ENCODE measurements at places on chromosomes 3 and 15.

DNA sequence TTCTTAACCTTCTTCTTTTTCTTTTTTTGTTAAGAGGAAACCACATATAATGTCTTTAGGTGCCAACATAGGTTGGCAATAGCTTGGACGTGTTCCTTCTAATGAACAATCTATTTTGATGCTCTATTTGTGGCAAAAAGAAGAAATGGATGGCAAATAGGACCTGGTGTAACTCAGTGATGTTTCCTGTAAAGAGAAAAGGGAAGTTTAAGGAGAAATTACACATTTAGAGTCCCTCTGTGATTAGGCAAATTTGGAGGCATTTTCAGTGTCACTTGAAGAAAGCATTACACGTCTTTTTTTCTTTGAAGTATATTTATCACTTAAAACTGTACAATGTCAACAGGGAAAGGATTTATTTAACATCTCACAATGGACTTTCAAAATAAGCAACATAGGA, 327.1 kb downstream of the ZIC1 start:
- no peak for DNase-seq

DNA sequence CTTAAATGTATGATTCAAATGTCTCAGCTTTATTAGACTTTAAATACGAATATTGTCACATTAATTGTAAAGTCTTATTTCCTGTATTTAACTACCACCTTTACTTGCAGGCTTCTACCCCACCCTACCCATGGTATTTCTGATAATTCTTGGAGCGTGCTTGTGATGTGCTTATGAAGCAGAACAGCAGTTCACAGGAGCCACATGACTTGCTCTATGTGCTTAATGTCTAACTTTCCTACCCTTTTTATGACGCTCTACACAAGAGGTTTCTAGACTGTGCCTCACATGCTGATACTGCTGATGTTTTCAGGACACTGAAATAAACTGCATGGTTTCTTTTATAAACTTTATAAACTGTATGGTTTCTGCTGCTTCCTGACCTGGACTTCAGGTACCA, 553.5 kb upstream of the CCDC54 start:
- DNase-seq = no peak

DNA sequence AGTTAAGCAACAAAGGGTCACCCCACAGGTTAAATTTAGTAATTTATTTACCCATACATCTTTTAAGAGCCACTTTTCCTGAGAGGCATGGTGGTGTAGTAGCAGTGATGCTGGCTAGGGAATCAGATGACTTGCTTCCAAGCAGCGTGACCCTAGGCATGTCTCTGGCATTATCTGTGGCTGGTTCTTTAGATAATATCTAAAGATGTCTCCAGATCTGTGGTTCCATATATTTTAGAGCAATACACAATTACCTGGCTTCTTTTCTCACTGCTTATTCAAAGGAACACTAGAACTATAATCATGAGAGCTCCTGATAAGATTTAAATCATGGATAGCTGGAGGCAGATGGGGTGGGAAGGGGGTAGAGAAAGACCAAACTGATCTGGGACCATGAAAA, 21.1 kb upstream of the MEIS2 start:
- DNase-seq = no peak

DNA sequence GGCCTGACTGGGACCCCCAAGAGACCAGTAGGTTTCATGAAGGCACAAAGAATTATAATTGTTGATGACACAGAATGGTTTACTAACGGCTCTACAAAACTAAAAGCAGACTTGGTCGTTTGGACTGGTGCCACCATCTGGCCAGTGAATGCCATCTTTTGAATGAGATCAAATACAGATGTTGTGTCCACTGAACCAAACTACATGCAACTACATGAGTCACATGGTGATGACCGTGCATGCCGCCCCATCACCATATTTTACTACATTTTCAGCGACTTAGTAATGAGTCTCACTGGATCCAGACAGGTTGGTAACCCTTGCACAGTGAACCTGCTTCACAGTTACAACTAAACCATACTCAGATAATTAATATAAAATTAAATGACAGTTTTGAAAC, 803.3 kb downstream of the DIPK2A start:
- DNase-seq = no peak

DNA sequence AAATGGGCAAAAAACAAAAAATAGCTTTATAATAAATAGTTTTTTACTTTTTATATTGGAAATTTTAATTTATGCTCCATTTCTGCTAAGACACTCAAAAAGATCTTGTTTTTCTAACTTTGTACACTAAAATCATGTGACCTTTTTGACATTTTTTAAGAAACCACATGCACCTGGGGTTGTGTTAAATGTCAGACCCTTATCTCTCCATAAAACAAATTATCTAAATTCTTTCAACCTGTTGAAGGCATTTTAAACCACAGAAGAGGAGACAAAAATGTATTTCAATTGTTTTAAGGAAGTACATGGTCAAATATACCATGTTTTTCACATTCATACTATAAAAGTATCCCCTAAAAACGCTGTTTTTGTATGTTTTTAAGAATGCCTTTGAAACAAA, 29.2 kb downstream of the IFT80 start:
- no peak for DNase-seq

DNA sequence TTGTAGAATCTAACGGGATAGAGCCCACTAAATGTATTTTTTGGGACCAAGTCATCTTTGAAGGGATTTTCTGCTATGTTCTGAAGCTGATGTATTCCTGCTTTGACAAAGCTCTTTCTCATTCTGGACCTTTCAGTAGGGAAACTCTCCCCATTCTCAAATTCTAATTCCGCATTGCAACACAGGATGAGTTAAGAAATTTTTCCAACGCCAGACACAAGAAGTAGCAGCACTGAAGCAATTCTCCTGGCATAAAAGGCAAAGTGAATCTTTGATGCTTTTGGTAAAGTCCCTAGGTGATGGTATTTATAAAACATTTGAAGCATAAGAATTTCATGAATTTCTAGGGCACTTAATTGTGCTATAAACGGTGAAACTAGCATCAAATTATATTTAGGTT, 76.8 kb downstream of the ZPLD1 start:
- no peak for DNase-seq

GRCh38 chr15:70235347-70235746, 137.6 kb upstream of the TLE3 start:
- no peak for DNase-seq

GRCh38 chr3:128619146-128619890, 31.3 kb downstream of the RPN1 start:
- DNase-seq = no peak

DNA sequence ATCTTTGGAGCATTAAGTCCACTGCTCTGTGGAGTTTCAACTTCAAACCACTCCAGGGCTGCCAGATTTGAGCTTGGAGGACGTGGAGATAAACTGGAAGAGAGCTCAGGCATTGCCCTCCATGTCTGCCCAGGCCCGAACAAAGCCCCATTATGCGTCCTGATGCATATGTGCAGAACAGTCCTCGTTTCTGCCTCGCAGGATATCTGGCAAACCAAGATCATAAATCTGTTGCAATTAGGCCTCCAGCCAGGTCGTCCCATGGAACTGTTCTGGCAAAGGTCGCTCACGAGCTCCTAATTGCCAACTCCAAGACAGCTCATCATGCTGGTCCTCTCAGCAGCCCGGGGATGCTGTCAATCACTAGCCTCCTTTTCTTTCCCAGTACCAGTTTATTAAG, 91.2 kb downstream of the SEMA5B start:
- DNase-seq = no peak

DNA sequence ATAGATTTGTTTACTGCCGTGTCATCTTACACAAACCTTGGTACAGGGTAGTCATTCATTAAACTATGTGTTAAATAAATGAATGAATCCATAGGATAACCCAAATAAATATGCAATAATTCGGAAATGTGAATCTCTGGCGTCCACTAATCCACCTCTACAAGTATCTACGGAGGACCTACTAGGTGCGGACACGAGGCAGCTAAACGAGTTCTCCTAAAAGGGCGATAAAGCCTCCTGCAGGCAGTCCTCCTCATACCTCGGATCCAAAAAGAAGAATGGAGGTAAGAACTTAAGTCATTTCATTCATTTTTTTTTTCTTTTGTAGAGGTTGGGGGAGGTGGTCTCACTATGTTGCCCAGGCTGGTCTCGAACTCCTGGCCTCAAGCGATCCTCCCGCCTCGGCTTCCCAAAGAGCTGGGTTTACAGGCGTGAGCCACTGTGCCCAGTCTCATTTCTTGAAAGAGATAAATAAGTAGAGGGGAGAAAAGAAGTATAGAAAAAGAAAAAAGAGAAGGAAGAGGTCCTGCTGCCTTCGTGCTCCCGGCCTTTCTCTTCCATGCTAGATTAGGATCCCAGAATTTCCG, 706 bp upstream of the RPL35A start:
- no peak for DNase-seq

GRCh38 chr15:89845305-89845893, 30.7 kb upstream of the ANPEP start:
- DNase-seq = no peak

- no peak for DNase-seq
Observed at GRCh38 chr3:189794518-189794917, 163.3 kb downstream of the TP63 start.

DNA sequence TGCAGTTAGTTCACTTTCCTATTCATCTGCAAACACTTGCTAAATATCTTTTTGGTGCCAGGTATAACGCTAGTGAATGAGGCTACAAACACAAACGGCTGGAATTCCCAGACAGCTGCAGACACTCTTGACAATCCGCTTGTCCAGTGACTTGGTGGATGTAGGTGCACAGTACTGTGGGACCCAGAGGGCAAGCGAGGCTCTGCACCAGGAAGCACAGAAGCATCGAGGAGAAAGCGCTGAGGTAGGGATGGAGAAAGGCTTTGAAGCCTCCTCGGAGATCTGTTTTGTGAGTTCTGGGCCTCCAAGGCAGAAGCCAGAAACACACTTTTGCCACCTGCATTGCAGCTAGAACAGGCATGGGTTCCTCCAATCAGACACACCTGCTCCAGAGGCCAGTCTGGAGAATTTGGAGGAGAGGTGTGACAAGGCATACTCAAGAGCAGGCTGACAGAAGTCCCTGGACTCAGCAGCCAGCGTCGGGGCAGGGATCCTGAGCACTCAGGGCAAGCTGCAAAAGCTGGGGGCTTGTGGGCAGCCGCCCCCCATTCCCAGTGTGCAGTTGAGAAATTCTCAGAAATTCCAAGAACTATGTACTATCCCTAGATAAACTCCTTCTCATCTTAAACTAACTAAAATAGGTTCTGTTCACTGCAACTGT, 232.5 kb downstream of the OCA2 start:
- DNase-seq = no peak

DNA sequence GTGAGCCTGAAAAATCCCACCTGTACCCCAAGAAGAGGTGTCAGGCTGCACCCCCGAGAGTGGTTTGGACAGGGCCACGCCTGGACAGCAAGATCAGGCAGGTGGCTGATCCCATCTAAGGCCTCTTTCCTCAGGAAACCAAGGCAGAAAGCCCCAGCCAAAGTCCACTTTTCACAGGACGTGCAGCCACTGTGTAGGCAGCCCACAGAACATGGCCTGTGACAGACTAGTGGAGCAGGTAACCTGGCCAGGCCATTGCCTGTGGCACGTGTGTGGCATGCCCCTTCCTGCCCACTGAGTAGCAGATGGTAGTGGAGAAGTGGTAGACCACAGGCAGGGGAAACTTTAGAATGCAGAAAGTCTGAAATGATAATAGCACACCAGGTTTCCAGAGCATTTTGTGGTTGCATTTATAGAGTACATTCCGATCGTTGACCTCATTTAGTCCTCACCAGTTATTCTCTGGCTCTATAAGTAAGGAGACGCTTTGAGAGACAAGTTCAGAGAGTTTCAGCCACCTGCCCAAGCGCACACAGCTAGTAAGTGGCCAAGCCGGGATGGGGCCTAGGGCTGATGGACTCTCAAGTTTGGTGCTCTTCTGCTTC, 68.7 kb downstream of the AAGAB start:
- no peak for DNase-seq

- DNase-seq = no peak
Observed at GRCh38 chr15:59739557-59740186, 50.6 kb upstream of the BNIP2 start.

DNA sequence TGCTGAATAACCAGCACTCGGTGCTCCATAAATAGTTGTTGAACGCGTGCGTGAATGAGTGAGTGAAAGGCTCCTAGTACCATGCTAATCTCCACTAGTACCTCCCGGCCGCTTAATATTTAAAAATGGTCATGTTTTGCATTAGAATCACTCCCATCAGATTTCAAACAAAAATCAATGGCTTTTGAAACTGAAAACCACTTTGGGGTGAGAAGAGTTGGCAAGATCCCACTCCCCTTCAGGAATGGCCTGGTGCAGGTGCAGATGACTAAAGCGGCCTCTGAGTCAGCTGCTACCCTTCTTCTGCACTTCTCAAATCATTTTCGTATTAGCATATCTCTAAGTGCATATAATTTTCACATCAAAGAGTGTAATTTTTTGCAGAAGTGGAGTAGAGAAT, 425.3 kb upstream of the PROK2 start:
- DNase-seq = no peak

DNA sequence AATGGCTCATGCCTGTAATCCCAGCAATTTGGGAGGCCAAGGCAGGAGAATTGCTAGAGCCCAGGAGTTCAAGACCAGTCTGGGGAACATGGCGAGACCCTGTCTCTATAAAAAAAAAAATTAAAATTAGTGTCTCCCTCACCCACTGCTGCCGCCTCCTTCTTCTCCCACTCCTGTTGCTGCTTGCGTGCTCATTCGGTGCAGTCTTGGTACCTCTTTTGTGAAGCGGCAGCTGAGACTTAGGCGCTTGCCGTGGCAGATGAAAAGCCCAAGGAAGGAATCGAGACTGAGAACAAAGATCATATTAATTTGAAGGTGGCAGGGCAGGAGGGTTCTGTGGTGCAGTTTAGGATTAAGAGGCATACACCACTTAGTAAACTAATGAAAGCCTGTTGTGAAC, 20.0 kb downstream of the GLB1 start:
- no peak for DNase-seq

DNA sequence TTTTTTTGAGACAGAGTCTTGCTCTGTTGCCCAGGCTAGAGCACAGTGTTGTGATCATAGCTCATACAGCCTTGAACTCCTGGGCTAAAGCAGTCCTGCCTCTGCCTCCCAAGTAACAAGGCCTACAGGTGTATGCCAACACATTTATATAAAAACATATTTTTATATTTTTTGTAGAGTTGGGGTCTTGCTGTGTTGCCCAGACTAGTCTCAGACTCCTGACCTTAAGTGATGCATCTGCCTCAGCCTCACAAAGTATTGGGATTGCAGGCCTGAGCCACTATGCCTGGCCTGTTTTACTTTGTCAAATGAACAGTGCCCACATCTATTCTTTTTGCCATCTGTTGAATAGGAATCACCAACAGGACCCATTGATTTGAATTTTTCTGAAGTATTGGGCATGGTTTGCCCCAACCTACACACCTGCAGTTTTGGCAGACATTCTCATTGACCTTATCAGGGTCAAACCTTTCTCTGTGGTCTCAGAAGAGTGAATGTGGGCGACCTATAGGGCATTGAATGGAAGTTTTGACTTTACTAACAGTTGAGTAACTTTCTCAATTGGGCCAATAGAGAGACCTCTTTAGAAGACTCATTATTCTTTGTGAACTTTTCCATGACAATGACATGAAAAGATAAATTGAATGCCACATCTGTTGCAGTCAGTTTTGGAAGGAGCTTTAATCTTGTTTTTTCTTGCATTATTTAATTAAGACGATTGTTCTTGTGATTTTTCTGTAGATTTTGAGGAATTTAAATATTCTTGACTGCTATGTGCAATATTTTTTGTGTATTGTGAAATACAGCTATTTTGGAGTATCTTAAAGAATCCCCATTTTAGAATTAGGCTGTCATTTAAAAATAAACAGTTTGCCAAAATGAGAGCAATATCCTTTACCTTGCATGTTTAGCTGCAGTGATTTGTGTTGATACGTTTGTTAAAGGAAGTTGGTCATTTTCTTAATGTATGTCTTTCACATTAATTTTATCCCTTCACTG, 2.7 kb downstream of the IREB2 start:
- DNase-seq = no peak

GRCh38 chr3:35654476-35654875, 15.2 kb downstream of the ARPP21 start:
- no peak for DNase-seq

Measured in stimulated activated CD8-positive, alpha-beta memory T cell treated with anti-CD3 and anti-CD28 coated beads, Interleukin-2, amount 100 ng/mL, for 1 hour (primary cell).